ENCODE measurements at places on chromosomes 13 and 19.

DNA sequence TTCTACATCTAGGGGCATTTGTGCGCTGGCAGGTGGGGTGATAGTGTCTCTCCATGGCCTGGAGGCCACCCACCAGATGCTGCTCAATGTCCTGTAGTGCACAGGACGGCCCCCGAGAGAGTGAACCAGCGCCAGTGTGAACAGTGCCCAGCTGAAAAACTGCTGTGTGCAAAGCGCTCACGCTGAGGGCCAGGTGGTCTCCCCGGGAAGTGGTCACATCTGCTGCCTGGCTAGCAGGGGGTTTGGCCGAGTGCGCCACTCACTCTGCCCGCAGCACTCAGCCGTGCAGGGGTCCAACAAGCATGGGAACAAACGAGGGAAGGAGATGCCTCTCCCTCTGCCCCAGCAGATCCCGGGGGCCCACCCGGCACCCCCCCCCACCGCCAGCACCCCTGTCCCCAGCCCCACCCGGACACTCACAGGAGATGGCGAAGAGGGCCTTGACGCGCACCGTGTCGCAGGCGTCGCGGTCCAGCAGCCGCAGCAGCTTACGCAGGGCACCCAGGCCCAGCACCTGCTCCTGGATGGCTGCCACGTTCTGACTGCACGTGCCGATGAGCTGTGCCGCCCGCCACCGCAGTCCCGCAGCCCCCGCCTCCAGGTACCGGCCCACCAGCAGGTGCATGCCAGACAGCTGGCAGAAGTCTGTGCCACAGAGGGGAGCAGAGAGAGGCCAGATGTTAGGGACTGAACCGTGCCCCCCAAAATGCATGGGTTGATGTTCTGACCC lies 5.8 kb downstream of the HSPBP1 start:
- no peak for DNase-seq

DNA sequence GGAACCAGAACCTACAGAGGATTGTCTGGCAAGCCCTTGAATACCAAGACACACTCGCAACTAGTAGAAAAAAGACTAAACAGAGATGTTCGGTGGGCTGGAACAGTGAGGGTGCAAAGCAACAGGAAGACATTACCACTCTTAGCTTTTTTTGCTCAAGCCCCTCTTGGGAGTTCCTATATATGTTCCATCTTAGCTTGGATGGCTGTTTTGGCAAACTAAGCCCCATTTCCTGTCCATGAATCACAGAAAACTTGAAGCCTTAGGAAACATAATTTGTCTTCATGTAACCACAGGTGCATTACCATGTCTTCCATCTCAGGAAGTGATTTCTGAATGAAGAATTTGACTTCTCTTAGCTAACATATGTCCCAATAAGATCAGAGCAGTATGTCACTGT lies 446.3 kb downstream of the OLFM4 start:
- DNase-seq: no peak

DNA sequence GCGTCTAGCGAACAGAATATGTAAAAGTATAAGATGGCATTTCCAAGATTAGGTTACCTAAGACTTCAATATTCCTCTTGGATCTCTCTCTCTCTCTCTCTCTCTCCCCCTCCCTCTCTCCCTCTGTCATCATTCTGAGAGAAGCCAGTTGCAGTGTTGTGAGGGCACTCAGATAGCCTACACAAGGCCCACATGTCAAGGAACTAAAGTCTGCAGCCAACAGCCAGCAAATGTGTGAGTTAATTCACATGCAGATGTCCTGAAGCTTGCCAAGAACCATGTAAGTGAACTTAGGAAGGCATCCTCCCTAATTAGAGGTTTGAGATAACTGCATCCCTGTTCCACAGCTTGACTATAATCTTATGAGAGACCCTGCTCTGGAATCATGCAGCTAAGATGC lies 822.9 kb upstream of the PRR20A start:
- DNase-seq: no peak

DNA sequence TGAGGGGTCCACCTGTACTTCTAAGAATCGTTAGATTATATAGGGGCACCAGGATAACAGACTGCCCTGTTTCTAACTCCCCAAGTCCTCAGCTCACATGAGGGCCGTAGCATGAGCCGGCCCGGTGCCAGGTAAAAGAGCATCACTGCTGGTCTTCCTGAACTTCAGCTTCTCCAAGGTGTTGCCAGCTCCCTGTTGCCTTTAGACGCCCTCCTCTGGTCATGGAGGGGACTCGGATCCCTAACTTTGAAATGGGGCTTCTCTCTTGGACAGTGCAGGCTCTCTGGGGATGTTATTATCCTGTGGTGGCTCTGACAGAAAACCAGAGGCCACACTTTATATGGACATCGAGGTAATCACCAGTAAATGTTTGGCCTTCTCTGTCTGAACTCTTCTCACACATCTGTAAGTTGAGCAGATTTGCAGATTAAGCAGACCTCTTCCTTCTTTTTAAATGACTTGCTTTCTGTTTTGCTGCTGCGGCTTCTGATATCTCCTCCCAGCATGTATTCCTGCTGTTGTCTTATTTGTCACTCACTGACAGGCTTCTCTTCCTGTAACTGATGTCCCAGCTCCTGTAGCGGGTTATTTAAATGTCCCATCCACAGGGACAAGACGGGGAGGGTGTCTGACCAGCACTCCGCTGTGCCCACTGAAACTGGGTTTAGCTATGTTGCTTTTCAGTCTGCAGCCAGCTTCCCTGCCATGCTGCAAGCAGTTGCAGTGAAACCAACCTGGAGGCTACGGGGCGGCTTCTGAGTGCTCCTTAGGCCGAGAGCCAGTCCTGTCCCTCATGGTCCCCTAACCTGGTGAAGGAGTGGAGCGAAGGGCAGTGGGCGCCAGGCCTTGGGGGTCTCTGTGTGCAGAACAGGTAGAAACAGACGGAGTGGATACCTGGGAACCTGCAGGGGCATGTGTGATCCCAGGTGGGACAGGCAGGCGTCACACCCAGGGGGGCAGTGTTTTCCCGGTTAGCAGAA lies 39.2 kb downstream of the TSSK6 start:
- peak; percentile 35 for DNase-seq

GRCh38 chr13:72208112-72208645 lies 341.2 kb upstream of the DACH1 start:
- DNase-seq: no peak

- DNase-seq: no peak
Measured at GRCh38 chr13:106804991-106805390, 237.1 kb upstream of the ARGLU1 start.

- DNase-seq: no peak
Measured at GRCh38 chr19:718991-719512, 10.3 kb downstream of the PALM start.

DNA sequence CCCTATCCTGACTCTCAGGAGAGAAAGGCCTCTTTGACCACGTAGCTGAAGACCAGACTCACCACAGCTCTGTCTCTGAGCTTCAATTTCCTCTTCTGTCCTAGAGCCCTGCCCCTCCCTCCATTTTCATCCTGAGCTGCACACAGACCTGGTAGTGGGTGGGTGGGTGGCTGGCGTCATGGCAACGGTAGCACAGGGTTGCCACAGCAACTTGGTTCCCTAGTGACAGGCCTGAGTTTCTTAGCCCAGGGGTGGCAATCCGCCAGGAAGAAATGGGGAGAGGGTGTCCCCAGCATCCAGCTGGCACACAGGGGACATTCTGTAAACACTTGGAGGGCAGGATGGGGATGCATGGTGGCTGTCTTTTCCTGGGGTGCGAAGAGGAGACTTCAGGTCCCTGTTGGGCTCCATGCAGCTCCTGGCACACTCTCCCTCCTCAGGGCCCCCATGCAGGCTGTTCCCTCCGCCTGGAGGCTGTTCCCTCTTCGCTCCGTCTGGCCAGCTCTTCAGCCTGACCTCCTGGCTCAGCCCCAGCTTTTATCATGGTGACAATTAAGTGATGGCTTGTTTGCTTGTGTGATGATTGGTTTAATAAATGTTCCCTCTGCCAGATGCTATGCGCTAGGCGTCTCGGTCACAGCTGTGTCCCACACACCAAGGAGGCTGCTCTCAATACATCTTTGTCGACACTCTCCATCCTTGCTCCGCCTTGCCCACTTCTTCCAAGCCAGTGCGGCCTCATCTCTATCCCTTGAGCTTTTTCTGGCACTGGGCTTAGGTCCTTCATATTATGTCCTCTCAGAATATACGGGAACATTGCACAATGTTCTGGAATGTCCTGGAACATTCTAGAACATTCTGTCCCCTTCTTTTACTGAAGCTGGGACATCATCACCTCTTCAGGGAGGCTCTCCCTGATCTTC lies 7.4 kb upstream of the KLHL26 start:
- DNase-seq: no peak

- DNase-seq: no peak
Measured at GRCh38 chr19:1970003-1970805, 29.2 kb downstream of the CSNK1G2 start.

- DNase-seq: peak; percentile 80
Measured at GRCh38 chr19:2016041-2016807, 710 bp upstream of the BTBD2 start.

GRCh38 chr19:14416817-14417231 lies 2.3 kb downstream of the DDX39A start:
- no peak for DNase-seq

GRCh38 chr13:99961636-99962035 lies 9.9 kb downstream of the ZIC5 start:
- DNase-seq: no peak

DNA sequence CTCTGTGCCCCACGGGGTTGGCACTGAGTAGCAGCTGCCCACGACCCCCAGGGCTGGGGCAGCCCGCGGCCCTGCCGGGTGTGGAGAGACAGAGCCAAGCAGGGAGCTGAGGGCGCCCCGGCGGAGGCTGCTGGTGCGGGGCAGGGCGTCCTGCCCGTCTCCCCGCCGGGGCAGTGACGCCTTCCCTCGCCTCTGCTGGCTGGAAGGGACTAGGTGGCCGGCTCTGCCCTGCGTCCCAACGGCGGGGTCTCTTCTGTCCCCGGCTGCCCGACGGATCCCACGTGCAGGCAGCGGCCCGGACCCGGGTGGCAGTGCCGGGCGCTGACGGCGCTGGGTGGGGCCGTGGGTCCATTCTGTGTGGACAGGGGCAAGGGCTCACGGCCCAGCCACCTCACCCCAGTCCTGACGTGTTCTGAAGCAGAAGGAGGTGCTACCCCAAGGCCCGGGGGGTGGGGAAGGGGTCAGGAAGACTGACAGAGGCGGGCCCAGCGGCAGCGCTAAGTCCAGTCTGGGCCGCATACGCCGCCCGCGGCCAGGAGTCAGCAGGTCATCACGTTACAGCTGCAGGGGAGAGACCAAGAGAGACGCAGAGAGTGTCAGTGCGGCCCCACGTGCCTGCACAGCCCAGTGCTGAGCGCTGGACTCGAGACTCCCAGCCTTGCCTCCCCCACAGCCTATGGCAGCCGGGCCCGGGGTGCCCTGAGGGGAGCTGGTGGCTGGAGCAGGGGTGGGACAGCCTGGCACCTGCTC lies 15.1 kb upstream of the PLPP2 start:
- no peak for DNase-seq

- no peak for DNase-seq
Measured at GRCh38 chr13:75194717-75195462, 287.1 kb downstream of the TBC1D4 start.

DNA sequence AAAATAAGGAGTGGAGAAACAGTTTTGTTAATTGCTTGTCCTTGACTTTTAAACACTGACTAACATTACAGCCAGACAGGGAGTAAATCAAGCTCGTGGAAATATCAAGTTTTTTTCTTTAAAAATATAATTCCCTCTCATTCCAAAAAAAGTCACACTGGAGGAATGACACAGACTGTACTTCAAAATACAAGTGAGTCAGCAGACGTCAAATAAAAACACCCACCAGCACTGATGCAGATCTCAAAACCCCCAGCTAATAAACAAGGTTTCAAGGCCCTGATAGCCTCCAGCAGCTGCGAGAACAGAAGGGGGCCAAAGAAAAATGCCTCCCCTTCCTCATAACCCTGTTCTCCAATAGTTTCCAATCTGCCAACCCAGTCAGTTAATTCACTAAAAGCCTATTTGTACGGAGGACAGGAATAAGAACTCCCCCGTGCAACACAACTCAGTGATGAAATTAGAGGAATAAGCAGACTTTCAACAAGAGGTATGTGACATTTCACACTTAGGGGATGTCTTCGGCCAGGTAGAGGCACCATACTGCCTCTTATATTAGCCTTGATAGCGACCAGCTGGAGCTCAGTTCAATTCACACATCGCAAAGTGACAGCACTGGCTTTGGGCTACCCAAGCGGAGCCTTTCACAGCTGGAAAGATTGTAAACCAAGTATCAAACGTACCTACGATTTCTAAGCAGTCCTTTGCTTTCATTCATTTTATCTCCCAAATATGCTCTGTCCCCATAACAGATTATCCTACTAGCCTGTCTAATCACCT lies 561.0 kb upstream of the KLF12 start:
- DNase-seq: peak; percentile 12

- no peak for DNase-seq
Measured at GRCh38 chr19:10736916-10737551, 19.2 kb downstream of the DNM2 start.

GRCh38 chr13:96621634-96622183 lies 372.6 kb downstream of the OXGR1 start:
- no peak for DNase-seq

GRCh38 chr19:13063461-13064091 lies 39.1 kb downstream of the LYL1 start:
- no peak for DNase-seq

DNA sequence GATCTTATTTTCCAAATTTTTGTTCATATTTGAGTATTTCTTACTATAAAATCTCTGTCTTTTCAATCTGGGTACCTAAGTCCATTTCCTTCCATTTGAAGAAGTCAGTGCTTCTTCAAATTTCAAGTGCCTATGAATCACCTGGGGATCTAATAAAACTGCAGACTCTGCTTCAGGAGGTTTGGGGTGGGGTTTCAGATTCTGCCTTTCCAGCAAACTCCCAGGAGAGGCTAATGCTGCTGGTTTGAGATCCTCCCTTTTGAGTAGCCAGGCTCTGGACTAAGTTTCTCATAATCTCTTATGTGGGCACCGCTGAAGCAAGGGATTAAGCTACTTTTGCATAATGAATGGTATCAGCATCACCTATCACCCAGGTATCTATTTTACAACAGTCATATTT lies 242.4 kb downstream of the RGCC start:
- DNase-seq: no peak

- no peak for DNase-seq
Measured at GRCh38 chr13:37273836-37274235, 168.4 kb upstream of the CSNK1A1L start.

GRCh38 chr13:74068471-74068870 lies 65.7 kb downstream of the KLF12 start:
- no peak for DNase-seq

GRCh38 chr13:67231289-67232000 lies 1.3 kb upstream of the PCDH9 start:
- DNase-seq: no peak

- no peak for DNase-seq
Measured at GRCh38 chr19:31173991-31174390, 175.2 kb downstream of the TSHZ3 start.

GRCh38 chr19:15507068-15508034 lies 974 bp upstream of the CYP4F22 start:
- no peak for DNase-seq

- no peak for DNase-seq
Measured at GRCh38 chr13:65710514-65710913, 1519.6 kb downstream of the PCDH9 start.

Data from astrocyte of the spinal cord (primary cell).